ENCODE measurements at places on chromosomes 13 and 19. TPM values are rescaled to one million over a fixed set of nuclear protein-coding genes. Genes with fewer than 3 reads are reported as not detected.

VSTM2B gene
- 0.47 TPM for polyA plus RNA-seq

MUC16 gene
- polyA plus RNA-seq = 0.02 TPM

EPS8L1 gene
- 77.9 TPM for polyA plus RNA-seq

ATP12A gene
- 25.0 TPM for polyA plus RNA-seq

DNASE2 gene
- 11.9 TPM for polyA plus RNA-seq

NR2F6 gene
- polyA plus RNA-seq = 64.1 TPM

DMKN gene
- 69.7 TPM for polyA plus RNA-seq

STOML3 gene
- 0.06 TPM for polyA plus RNA-seq

KL gene
- polyA plus RNA-seq = 38.9 TPM

CXCL17 gene
- polyA plus RNA-seq = not detected

CLC gene
- 5.1 TPM for polyA plus RNA-seq

CNN1 gene
- 5.1 TPM for polyA plus RNA-seq

ANKRD24 gene
- polyA plus RNA-seq = 0.95 TPM

TTC9B gene
- 0.14 TPM for polyA plus RNA-seq

SYNGR4 gene
- 0.57 TPM for polyA plus RNA-seq

ERICH4 gene
- polyA plus RNA-seq = 4.9 TPM

PCDH9 gene
- 13.4 TPM for polyA plus RNA-seq

PEAK3 gene
- not detected for polyA plus RNA-seq

SPACA4 gene
- not detected for polyA plus RNA-seq

CEBPA gene
- polyA plus RNA-seq = 5.3 TPM

ZNF256 gene
- 10.9 TPM for polyA plus RNA-seq

ALOX5AP gene
- polyA plus RNA-seq = 5.1 TPM

TPTE2 gene
- polyA plus RNA-seq = 0.11 TPM

KLK11 gene
- polyA plus RNA-seq = 0.30 TPM

ZNF180 gene
- polyA plus RNA-seq = 14.3 TPM

PRR19 gene
- 1.4 TPM for polyA plus RNA-seq

LILRA6 gene
- polyA plus RNA-seq = 0.38 TPM

SLC15A1 gene
- polyA plus RNA-seq = 7.9 TPM

KLK4 gene
- polyA plus RNA-seq = not detected

PIAS4 gene
- 34.7 TPM for polyA plus RNA-seq

MEIS3 gene
- 20.1 TPM for polyA plus RNA-seq

CLDND2 gene
- polyA plus RNA-seq = 0.99 TPM

HPN gene
- polyA plus RNA-seq = 109 TPM

CEACAM7 gene
- polyA plus RNA-seq = not detected

IL4I1 gene
- polyA plus RNA-seq = 2.8 TPM

Data from left renal cortex interstitium (tissue), 4 donors.